Spleen (tissue), 13 donors: ENCODE measurements at places on chromosomes 3 and 15. TPM values are rescaled to one million over a fixed set of nuclear protein-coding genes. Genes with fewer than 3 reads are reported as not detected.
A peak's percentile ranks its signal among the peaks of the same experiment; 100 is the strongest.

DNA sequence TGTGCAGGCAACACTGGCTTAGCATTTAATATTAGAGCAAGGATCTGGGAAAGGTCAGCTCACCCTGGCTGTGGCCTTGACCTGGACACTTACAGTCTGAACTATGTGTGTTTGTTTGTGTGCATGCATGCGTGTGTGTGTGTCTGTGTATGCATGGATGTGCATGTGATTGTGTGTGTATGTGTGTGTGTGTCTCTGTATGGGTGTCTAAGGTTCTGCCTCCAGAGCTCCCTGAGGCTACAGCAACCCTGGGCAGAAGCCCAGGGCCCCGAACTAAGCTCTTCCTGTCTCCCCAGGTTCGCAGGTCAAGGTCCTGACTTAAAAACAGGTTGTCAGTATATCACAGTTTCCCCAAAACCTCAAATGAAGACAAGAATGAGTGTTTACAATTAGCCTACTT lies 51.3 kb downstream of the SUSD5 start:
- peaks cover 10% of the 10 kb centered on the region for H3K4me1 ChIP-seq
- no peak for DNase-seq
- no peaks in the 10 kb centered on the region for H3K27me3 ChIP-seq
- no peak overlapping the region for H3K4me3 ChIP-seq
- no peaks in the 10 kb centered on the region for H3K36me3 ChIP-seq

DNA sequence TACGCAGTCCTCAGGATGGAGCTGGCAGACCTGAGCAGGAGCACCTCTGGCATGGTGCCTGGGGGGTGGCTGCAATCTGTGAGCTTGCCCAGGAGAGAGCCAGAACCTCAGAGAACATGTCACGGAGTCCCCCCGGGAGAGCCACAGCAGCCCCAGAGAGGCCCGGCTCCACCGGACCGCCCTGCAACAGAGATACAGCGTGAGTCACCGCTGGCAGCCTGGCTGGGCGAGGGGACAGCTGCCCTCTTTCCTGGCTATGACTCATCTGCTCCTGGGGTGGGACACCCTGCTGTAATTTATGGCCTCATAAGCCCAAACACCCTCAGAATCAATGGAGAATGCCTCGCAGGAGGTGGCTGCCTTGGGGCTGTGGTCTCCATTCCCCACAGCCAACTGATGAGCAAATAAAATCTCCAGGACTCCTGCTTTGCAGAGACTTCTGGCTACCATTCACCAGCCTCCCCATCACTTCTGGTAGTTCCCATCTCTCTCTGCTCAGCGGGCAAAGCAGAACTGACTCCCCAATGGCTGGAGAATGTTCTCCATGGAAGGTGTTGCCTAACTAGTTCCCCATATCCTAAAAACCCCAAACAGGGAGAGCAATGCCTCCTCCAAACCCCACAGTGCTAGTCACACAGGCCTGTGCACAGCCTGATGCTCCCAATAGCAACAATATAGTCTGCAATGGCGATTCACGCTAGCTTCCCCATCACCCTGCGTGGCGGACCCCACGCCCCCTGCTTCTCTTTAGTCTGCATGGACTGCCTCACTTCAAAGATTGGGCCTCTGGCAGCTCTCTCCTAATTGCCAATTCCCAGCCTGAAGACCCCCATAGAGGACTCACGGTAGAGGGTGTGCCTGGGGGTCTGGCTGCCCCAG lies 21.6 kb downstream of the ACSBG1 start:
- no peaks in the 10 kb centered on the region for H3K27me3 ChIP-seq
- no peak overlapping the region for H3K27ac ChIP-seq
- no peak overlapping the region for H3K4me3 ChIP-seq
- H3K4me1 ChIP-seq, result no peaks in the 10 kb centered on the region
- DNase-seq, result peak; percentile 53
- no peaks in the 10 kb centered on the region for H3K36me3 ChIP-seq

DNA sequence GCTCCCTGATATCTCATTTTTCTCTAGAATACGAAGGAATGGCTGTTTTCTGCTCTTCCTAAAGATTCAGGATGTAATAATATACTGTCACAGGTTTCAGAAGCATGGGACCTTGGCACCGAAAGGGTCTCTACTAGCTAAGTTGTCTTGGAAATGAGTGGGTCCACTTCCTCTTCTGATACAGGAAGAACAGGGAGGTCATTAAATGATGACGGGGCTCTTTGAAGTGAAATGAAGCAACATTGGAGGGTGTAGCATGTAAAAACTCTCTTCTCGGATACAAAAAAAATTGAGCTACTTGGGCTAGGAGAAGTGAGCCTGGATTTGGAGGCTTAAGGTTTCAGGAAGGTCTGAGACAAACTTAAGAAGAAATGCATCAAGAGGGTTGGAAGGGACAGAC lies 349.8 kb upstream of the TPRG1 start:
- H3K4me1 ChIP-seq, result no peaks in the 10 kb centered on the region
- DNase-seq, result no peak
- H3K36me3 ChIP-seq, result no peaks in the 10 kb centered on the region
- H3K27ac ChIP-seq, result peak overlapping the region; percentile 73
- no peak overlapping the region for H3K4me3 ChIP-seq
- no peaks in the 10 kb centered on the region for H3K27me3 ChIP-seq

CLEC3B gene
- 266 TPM for total RNA-seq

DNA sequence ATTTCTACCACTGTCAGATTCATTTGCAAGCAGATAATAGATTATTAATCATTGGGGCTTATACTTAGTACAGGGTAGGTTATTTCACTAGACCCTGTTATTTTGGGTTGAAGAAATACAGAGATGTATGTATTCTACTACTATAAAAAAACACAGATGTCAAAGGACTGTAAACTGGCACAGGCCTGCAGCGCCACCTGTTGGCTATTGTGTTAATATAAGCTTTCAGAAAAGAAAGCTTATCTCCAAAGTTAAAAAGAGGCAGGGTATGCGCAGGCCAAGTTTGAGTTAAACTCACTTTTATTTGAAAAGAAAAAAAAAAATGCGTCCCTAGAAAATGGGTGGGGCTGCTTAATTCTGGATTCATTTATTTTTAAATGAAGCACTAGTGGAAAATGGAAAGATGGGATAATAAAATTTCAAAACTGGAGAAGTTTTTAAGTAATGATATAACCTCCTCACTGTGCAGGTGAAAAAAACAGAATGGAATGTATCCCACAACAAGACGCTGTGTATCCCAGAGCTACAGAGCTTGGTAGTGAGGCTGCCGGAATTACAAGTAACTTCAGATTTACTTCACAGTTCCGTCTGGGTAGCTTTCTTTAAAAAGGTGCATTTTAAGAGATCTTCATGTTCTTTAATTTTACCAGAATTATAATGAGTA lies 407.2 kb upstream of the TGFBR2 start:
- H3K27me3 ChIP-seq, result no peaks in the 10 kb centered on the region
- no peak overlapping the region for H3K4me3 ChIP-seq
- H3K4me1 ChIP-seq, result no peaks in the 10 kb centered on the region
- no peaks in the 10 kb centered on the region for H3K36me3 ChIP-seq

DNA sequence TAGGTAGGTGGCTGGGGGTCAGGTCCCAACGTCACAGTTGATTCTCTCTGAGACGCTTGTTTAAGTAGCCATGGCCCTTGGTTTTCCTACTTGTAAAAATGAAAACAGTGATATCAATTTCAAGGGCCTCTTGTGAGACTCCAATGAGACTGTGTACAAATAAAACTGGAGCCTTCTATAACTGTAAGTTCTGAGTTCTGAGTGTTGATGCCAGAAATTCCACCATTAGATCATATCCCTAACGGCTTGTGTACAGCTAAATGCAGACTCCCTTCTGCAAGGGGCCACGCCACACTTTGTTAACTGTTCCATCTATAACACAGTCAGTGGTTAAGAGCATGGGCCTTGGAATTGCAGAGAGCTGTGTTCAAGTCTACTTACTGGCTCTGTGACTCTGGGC lies 267.3 kb downstream of the TLE3 start:
- no peaks in the 10 kb centered on the region for H3K27me3 ChIP-seq
- no peak for DNase-seq
- no peak overlapping the region for H3K27ac ChIP-seq
- no peaks in the 10 kb centered on the region for H3K4me1 ChIP-seq

PLXND1 gene
- 170 TPM for total RNA-seq

GRCh38 chr3:169387751-169388696 lies 275.5 kb downstream of the MECOM start:
- H3K4me3 ChIP-seq, result no peak overlapping the region
- no peaks in the 10 kb centered on the region for H3K36me3 ChIP-seq
- peak; percentile 66 for DNase-seq
- peak overlapping the region; percentile 28 for H3K27ac ChIP-seq

DNA sequence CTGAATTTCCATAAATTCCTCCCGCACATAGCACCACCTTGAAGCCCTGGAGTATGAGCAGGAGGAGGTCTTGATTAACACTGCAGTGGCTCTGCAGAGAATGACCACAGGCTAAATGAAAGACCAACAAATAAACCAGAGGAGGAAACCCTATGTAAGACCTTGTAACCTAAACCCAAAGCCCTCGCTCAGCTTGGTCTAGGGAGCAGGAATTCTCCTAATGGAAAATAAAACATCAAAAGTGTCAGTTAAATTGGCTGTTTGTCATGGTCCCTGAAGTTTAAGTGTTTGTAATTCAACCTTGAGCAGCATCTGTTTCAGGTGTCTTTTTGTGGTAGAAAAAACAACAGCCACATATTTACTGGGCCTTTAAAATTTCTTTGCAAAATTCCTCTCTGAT lies 9.2 kb upstream of the UBE2Q2 start:
- DNase-seq, result no peak
- no peak overlapping the region for H3K4me3 ChIP-seq
- H3K4me1 ChIP-seq, result no peaks in the 10 kb centered on the region
- no peak overlapping the region for H3K27ac ChIP-seq
- H3K36me3 ChIP-seq, result no peaks in the 10 kb centered on the region

DNA sequence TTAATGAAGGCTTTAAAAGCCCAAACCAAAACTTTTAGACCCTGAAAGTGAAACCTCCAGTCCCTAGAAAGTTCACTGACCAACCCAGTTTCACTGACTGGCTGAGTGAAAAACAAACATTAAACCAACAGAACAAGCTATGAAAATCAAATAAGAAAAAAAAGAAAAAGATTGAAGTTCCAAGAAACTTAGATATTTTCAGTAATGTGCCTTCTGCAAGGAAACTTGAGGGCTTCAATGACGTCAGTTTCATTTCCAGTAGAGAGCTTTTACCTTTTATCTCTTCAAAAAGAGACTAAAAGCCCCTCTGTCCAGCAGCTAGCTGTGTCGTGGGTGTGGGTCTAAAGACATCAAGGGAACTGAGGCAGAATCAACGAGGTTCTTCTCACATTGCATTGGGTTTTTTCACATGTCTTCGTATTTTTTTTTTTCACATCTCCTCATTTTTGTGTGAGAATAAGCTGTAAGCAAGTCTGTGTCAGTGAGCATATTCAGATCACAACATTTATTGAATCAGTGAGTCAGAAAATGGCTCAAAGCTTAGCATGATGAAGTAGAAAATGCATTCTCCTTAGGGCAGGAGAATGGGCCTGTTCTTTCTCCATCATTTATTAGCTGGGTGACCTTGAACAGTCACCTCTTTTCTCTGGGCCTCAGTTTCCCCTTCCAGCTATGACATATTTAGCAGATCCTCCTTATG lies 54.8 kb upstream of the BCL6 start:
- no peaks in the 10 kb centered on the region for H3K36me3 ChIP-seq
